Hippocampal formation (tissue), 2 donors: ENCODE measurements at places on chromosomes 5 and 9.

DNA sequence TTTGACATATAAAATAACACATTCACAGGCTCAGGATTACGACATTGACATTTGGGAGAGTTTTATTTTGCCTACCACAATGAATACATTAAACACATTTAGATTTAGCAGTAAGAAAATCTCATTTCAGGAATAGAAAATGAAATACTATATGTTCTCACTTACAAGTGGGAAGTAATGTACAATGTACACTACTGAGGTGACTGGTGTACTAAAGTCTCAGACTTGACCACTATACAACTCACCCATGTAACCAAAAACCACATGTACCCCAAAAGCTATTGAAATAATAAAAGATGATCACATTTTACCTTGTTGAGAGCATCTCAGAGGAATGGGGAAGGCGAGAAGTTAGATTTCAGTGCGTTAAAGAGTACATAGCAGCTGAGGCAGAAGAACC lies 1202.4 kb upstream of the SEMA6A start:
- DNase-seq: no peak

GRCh38 chr5:159071382-159071781 lies 28.3 kb downstream of the EBF1 start:
- DNase-seq: no peak

GRCh38 chr5:132388244-132389050 lies 18.9 kb downstream of the SLC22A5 start:
- no peak for DNase-seq

DNA sequence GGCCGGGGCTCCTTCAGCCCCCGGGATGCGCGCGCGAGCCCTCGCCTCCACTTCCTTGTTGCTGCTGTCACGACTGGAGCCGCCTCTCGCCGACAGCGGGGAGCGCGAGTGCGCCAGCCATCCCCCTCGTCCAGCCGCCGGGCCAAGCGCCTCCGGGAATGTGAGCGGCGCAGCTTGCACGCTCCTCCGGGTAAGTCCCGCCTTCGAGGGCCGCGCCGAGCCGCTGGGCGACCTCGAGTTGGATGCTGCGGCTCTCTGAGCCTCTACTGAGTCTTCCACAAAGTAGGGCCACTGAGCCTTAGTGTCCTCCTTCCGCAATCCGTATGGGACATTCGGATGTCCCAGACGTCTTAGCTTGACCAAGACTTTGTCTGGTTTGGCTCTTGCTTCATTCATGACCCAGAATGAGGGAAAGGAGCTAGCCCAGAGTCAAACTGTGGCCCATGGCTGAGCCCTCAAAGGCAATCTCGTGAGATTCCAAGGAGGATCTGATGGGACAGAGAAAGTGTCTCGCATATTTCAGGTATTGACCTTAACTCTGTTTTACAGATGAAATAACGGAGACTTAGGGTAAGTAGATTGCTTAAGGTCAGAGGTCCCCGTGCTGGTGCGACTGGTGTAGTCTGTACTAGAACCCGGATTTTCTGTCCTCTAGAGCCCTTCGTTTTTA lies 586 bp downstream of the HMGXB3 start:
- DNase-seq: no peak

DNA sequence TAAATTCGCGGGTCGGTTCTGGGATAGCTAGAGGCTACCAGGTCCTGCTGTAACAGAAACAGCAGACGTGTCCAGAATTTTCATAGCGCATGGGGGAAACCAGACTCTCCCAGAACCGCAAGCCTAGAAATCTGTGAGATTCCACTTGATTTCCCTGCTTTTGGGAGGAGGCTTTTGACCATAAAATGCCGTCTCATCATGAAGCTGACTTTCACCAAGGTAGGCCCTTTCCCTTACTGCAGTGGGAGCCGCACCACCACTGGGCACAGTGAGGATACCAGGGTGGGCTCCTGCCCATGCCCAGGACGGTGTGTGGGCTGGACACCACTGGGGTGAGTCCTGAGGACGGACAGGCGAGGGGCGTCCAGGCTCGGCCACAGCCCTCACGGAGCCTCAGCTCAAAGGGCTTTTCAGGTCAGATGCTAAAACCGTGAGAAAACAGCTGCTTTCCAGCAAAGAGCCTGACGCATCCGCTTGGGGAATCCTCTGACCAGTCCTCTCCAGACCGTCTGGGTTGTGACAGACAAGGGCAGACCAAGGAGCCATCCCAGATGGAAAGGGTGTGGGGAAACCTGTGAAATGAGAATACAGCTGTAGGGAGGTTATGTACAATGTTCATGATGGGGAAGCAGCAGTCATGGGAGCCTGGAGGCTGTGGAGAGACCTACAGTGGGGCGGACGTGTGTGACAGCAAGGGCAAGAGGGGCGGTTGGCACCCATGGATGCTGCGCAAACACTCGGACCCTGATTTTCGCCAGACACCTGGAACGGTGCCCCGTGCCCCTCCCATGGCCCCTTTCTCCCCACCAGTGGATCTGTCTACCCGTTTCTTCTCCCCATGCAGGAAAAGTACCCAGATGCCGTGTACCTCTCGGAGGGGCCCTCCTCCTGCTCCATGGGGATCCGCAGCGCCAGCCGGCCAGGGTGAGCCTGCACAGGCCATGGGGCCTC lies 59.2 kb downstream of the IPPK start:
- DNase-seq: no peak

DNA sequence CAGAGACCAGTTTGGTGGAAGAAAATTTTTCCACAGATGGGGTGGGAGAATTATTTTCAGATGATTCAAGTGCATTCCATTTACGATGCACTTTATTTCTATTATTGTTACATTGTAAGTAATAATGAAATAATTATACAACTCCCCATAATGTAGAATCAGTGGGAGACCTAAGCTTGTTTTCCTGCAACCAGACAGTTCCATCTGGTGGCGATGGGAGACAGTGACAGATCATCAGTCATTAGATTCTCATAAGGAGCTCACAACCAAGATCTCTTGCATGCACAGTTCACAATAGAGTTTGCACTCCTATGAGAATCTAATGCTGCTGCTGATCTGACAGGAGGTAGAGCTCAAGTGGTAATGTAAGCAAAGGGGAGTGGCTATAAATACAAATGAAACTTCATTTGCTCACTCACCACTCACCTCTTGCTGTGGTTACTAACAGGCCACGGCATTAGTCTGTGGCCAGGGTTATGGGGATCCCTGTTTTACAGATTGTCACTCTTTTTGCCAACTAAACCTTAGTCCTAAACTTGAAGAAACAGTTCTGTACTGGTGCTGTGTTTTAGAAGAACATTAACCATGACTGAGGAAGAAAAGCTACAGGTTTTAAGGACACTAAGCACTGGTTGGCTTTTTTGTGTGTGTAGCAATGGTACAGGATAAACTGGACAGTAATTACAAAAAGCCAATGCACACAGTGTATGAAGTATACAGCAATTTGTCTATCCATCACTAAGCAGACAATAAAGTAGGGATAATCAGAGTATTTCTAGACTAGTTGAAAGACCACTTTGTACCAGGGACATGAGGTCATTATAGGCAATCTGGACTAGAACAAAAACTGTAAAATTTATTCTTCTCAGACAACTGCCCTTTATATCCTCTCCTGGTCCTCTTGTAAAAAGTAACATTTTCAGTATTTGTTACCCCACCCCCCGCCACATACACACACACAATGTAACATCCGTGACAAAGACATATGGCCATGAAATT lies 9.9 kb downstream of the TMEM232 start:
- no peak for DNase-seq

- peak; percentile 84 for DNase-seq
Measured at GRCh38 chr5:150350524-150351344, 6.8 kb upstream of the TCOF1 start.

DNA sequence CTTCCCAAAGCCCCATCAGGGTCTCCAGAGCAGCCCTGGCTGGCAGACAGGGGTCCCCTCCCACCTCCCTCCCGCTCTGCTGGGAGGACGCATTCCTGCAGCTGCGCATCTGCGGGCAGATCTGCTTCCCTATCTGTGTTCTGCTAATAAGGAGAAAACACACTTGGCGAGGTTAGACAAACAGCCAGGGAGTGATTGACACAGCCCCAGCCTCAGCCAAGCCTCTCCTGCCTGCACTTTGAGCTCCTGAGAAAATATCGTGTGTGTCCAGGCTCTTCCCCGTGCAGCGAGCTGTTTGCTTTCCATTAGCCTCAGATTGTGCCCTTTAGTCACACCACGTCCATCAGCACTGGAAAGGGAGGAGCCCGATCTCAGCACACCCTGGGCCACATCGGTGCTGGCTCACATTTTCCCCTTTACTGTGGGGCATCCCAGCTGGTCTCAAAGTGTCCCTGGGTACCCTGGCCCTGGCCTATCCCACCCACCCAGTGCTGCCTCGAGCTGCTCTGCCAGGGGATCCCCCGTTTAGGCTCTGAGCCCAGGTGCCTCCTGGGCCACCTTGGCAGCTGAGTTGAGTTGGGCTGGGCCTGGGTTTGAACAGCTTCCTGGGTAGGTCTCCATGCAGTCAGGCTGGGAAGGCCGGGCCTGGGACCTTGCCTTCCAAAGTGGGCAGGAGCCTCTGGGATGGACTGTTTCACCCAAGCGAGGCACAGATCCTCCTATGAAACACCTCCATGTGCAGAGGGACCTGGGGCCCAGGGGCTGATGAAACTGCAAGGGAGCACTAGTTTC lies 61.1 kb downstream of the BARX1 start:
- no peak for DNase-seq

- no peak for DNase-seq
Measured at GRCh38 chr5:157740229-157740610, 3.3 kb upstream of the LSM11 start.

GRCh38 chr9:101791938-101792337 lies 53.5 kb upstream of the GRIN3A start:
- no peak for DNase-seq
